ENCODE measurements at places on chromosomes 13 and 19. TPM values are rescaled to one million over a fixed set of nuclear protein-coding genes. Genes with fewer than 3 reads are reported as not detected.

GRCh38 chr13:113920606-113921286 is 53.1 kb downstream of the C13orf46 start:
- DNase-seq: no peak
- no peaks in the 10 kb centered on the region for H3K36me3 ChIP-seq
- 0 out of 2 replicates have a peak, but pooled peaks cover 1% of the 10 kb centered on the region for H3K27me3 ChIP-seq
- H3K4me3 ChIP-seq: no peak overlapping the region

The PLPP2 gene
- 0.62 TPM for total RNA-seq

The KLK5 gene
- not detected for total RNA-seq

DNA sequence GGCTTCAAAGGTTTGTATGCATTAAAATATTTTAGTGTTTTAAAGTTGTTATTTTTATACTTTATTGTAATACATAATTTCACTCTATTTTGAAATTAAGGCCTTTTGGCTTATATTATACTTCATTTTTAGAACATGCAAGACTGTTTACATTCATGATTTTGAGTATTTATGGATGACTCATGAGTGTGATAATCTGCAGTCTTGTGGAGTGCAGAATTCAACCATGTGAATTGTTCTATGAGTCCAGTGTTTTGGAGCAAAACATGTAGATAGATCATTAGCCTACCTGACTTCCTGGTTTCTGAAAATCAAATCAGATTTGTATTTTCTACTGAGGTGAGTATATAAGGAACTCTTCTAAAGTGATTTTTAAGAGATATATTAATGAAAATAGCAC is 241.8 kb downstream of the PCCA start:
- no peak for DNase-seq
- no peak overlapping the region for H3K27ac ChIP-seq
- no peak overlapping the region for H3K4me3 ChIP-seq
- no peaks in the 10 kb centered on the region for H3K27me3 ChIP-seq
- H3K4me1 ChIP-seq: no peaks in the 10 kb centered on the region

GRCh38 chr13:112071723-112072533 is 5.0 kb downstream of the SOX1 start:
- H3K27ac ChIP-seq: no peak overlapping the region
- no peak for DNase-seq
- no peak overlapping the region for H3K4me3 ChIP-seq
- no peaks in the 10 kb centered on the region for H3K36me3 ChIP-seq
- no peaks in the 10 kb centered on the region for H3K4me1 ChIP-seq
- H3K27me3 ChIP-seq: peaks cover 3% of the 10 kb centered on the region

DNA sequence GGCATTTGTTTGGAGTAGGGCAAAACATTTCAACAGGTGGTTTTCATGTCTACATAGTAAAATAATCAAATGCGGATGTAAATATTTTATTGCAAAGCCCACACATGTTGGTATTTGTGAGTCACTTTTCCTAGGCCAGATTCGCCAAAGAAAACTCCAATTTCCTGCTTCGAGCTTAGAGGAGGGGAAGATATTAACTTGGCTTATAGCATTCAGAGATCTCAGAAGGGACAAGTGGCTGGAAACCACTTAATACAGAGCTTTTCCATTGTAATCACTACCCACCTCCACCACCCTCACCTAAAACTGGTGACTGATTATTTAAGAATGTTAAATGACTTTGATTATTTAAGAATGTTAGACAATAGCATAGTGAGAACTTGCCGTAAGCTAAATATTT is 530.6 kb upstream of the SPRY2 start:
- DNase-seq: no peak
- no peaks in the 10 kb centered on the region for H3K27me3 ChIP-seq
- H3K4me1 ChIP-seq: no peaks in the 10 kb centered on the region
- no peak overlapping the region for H3K27ac ChIP-seq
- no peaks in the 10 kb centered on the region for H3K36me3 ChIP-seq

DNA sequence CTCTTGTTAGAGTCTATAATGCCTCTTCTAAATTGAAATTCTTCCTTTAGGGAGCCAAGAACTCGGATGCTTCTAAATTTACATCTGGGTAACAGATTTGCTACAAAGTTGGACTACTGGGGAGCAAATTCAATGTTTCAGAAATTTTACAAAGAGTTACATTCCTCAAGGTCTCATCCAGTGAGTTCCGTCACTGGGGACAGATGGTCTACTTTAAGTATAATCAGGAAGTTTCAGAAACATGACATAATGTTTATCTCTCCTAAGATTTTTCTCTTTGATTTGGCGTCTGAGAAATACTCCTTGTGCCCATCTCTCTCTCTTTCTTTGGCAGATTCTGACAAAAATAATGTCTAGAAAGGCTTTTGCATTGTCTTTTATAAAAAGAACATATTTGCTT is 81.5 kb upstream of the MBNL2 start:
- H3K27ac ChIP-seq: no peak overlapping the region
- H3K27me3 ChIP-seq: no peaks in the 10 kb centered on the region
- no peak for DNase-seq
- no peaks in the 10 kb centered on the region for H3K36me3 ChIP-seq

- no peak for DNase-seq
- no peak overlapping the region for H3K27ac ChIP-seq
- H3K4me1 ChIP-seq: no peaks in the 10 kb centered on the region
- H3K27me3 ChIP-seq: no peaks in the 10 kb centered on the region
Measured at GRCh38 chr19:29985196-29985595, 43.2 kb downstream of the URI1 start.

GRCh38 chr13:26051657-26052311 is at the start of gene SHISA2:
TSS of gene SHISA2 (minus strand) at chr13:26052016. CDS start at chr13:26050975, 1,041 bp downstream.
- DNase-seq: no peak
- H3K4me1 ChIP-seq: no peaks in the 10 kb centered on the region
- H3K27ac ChIP-seq: no peak within 1 kb of the TSS
- no peaks in the 10 kb centered on the region for H3K36me3 ChIP-seq
- H3K27me3 ChIP-seq: peaks cover 4% of the 10 kb centered on the region

GRCh38 chr19:33638167-33639034 is 16.6 kb downstream of the CHST8 start:
- no peak overlapping the region for H3K27ac ChIP-seq
- H3K36me3 ChIP-seq: no peaks in the 10 kb centered on the region
- no peak for DNase-seq
- H3K4me1 ChIP-seq: no peaks in the 10 kb centered on the region
- H3K4me3 ChIP-seq: no peak overlapping the region

DNA sequence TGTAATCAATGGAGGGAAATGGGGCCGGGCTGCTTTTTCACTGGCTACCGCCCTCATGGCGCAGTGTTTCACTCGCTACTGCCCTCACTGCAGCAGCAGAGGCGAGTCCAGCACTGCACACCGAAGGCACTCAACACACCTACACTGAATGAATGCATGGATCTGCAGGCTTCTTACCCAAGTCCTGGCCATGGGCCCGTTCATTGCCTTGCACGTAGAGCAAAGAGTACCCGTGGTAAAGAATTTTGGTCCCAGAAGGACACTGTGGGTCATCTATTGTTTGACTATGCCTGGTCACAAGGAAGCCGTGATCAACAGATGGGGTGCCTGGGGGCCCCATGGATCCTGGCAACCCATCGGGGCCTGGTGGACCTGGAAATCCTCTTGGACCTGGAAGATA is 144.9 kb downstream of the COL4A1 start:
- H3K4me3 ChIP-seq: no peak overlapping the region
- no peaks in the 10 kb centered on the region for H3K36me3 ChIP-seq
- no peak for DNase-seq
- no peak overlapping the region for H3K27ac ChIP-seq
- H3K27me3 ChIP-seq: no peaks in the 10 kb centered on the region

DNA sequence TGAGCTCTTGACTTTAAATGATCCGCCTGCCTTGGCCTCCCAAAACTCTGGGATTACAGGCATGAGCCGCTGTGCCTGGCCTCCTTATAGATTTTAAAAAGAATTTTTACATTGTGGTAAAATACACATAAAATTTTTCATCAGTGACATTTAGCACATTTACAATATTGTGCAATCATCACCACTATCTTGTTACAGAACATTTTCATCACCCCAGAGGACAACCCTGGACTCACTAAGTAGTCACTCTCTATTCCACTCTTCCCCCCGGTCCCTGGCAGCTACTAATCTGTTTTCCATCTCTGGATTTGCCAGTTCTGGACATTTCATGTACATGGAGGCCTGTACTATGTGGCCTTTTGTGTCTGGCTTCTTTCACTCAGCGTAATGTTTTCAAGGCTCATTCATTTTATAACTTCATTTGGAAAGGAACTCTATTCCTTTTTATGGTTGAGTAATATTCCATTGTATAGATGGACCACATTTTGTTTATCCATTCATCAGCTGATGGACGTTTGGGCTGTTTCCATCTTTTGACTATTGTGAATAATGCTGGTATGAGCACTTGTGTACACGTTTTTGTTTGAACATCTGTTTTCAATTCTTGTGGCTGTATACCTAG is 19.9 kb downstream of the MEGF8 start:
- H3K4me1 ChIP-seq: no peaks in the 10 kb centered on the region
- no peaks in the 10 kb centered on the region for H3K27me3 ChIP-seq
- H3K4me3 ChIP-seq: no peak overlapping the region

GRCh38 chr13:61183670-61184069 is 232.0 kb downstream of the PCDH20 start:
- H3K27ac ChIP-seq: no peak overlapping the region
- H3K4me3 ChIP-seq: no peak overlapping the region
- no peaks in the 10 kb centered on the region for H3K27me3 ChIP-seq
- DNase-seq: no peak
- no peaks in the 10 kb centered on the region for H3K4me1 ChIP-seq
- H3K36me3 ChIP-seq: no peaks in the 10 kb centered on the region

DNA sequence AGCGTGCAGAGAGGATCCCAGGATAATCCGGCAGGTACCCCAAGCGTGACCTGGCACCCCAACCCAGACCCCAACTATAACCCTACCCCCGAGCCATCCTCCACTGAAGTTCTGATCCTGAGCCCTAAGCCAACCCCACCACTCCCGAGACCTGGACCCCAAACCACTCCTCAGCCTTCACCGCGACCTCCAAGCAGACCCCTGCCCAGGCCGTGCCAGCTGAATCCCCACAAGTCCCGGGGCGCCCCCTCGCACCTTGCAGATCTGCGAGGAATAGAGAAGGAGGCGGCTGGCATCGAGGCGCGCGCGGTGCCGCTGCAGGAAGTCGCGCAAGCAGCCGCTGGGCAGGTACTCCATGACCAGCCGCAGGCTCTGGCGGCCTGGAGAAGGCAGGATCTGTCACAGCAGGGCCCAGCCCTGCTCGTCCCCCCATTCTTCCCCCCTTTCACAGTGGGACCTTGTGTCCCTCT is 10.1 kb upstream of the INSL3 start:
- H3K36me3 ChIP-seq: peaks cover 13% of the 10 kb centered on the region
- no peak overlapping the region for H3K4me3 ChIP-seq
- DNase-seq: no peak

DNA sequence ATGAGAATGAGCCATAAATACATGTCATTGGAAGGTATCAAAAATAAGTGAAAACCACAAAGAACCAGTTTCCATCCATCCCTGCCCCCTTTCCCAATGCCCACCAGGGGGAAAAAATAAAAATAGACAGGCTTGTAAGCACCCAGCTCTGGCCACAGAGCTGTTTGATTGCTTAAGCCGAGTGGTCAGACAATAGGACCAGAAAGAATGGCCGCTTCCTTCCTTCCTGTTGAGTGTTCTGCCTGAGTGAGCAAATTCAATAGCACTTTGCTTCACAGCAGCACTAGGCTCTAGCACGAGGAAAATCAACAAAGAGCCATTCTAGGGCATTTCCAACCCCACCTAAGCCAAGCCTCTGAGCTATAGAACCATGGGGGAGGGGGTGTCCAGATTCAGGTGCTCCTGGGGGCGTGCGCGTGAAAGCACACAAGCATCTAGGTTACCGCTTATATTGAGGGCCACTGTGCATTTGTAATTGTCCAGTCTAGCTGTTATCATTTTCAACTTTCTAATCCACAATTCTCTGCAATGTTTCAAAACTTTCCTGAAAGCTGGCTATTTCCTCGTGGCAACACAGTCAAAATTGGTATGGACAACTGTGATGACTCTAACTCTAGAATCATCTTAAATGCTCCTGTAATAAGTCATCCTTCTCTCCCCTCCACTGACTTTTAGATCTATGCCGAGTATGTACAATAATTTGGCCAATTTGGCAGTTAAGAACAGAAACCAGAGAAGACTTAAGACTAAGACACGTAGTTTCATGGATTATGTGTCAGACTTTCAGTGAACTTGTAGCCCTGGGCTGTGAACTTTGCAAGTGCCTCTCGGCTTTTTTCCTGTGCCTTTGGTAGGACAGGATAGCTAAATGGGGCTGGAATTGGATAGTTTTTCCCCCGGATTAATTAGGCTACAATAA is 64.3 kb downstream of the SPRY2 start:
- H3K4me3 ChIP-seq: no peak overlapping the region
- no peak overlapping the region for H3K27ac ChIP-seq
- H3K27me3 ChIP-seq: no peaks in the 10 kb centered on the region
- peaks cover 4% of the 10 kb centered on the region for H3K4me1 ChIP-seq

GRCh38 chr19:17943274-17944221 is 10.7 kb downstream of the CCDC124 start:
- no peaks in the 10 kb centered on the region for H3K36me3 ChIP-seq
- no peak overlapping the region for H3K4me3 ChIP-seq
- no peak for DNase-seq
- peaks cover 7% of the 10 kb centered on the region for H3K4me1 ChIP-seq
- no peak overlapping the region for H3K27ac ChIP-seq

GRCh38 chr19:47231215-47232054 is 436 bp upstream of the BBC3 start:
- H3K36me3 ChIP-seq: no peaks in the 10 kb centered on the region
- H3K4me1 ChIP-seq: peaks cover 44% of the 10 kb centered on the region
- H3K4me3 ChIP-seq: peak overlapping the region; percentile 62
- no peaks in the 10 kb centered on the region for H3K27me3 ChIP-seq
- DNase-seq: peak; percentile 54

DNA sequence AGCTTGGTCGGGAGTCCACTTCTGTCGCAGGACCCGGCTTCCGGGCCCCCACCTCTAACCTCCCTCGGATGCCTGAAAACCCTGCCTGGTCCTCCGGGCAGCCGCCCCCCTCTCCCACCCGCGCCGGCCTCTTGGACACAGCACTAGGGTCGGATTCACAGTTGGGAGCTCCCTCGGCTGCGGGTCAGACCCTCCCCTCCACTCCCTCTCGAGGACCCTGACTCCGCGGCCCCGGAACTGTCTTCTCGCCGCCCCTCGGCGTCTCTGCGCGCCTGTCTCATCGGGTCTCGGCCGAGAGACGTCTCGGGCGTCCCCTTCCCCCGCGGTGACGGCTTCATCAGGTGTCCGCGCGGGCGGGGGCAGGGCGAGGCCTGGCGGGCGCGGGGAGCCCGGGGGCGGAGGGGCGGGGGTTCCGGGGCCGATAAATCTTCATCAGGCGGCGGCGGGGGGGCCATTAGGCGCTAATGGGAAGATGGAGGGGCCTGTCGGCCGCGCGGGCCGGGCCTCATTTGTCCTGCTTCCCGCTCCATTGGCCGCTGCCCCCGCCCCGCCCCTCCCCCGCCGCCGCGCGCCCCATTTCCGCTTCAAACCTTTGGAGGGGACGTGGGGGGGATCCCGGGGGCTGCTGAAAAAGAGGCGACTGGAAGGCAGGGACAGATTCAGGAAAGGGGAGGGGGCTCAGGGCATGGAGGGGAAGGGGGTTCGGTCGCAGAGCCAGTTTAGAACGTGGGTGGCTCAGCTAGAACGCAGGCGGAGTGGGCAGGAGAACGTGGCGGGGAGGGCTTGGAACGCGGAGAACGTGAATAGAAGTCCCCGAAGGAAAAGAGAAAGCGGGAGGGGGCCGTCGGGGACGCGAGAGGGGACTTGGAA is 11.8 kb upstream of the ERFL start:
- no peak for DNase-seq
- peaks cover 33% of the 10 kb centered on the region for H3K4me1 ChIP-seq
- peak overlapping the region; percentile 73 for H3K27ac ChIP-seq
- peak overlapping the region; percentile 88 for H3K4me3 ChIP-seq
- H3K27me3 ChIP-seq: no peaks in the 10 kb centered on the region

- no peak overlapping the region for H3K27ac ChIP-seq
- no peaks in the 10 kb centered on the region for H3K4me1 ChIP-seq
- H3K4me3 ChIP-seq: no peak overlapping the region
- no peaks in the 10 kb centered on the region for H3K27me3 ChIP-seq
- no peaks in the 10 kb centered on the region for H3K36me3 ChIP-seq
- no peak for DNase-seq
Measured at GRCh38 chr13:113656831-113657671, 947 bp downstream of the ATP4B start.
